ENCODE measurements at places on chromosomes 13 and 19.

DNA sequence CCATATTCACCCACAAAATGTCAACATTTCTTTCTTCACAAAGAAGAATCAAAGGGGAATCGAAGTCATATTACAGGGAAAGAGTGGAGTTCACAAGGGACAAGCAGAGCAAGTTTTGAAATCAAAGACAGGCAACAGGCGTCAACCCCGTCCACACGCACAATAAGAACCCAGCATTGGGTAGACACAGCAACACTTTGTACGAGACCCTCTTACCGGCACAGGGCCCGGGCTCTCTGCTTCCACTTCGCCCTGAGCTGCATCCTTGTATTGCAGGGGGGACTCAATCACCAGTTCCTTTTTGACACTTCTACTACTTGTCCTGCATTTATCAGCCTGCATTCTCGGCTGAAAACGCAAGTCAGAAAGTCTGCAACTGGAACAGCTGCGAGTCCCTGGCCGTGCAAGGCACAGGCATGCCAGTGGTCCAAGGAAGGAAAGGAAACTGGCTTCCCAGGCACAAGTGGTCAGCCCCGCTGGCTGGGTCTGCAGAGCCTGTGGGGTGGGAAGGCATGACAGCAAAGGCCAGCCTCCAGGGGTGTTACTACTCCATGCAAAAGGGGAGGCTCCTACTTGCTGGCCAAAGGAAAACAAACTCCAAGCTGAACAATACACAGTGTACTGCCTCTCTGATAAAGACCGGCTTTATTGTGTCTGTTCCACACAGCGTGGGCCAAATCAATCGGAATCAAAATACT, at the start of gene DOCK9:
Gene DOCK9, minus strand, starts transcription at position 497 of the 698 bp plus-strand sequence. Its CDS starts 155 bp downstream, at position 342.
- DNase-seq: no peak

DNA sequence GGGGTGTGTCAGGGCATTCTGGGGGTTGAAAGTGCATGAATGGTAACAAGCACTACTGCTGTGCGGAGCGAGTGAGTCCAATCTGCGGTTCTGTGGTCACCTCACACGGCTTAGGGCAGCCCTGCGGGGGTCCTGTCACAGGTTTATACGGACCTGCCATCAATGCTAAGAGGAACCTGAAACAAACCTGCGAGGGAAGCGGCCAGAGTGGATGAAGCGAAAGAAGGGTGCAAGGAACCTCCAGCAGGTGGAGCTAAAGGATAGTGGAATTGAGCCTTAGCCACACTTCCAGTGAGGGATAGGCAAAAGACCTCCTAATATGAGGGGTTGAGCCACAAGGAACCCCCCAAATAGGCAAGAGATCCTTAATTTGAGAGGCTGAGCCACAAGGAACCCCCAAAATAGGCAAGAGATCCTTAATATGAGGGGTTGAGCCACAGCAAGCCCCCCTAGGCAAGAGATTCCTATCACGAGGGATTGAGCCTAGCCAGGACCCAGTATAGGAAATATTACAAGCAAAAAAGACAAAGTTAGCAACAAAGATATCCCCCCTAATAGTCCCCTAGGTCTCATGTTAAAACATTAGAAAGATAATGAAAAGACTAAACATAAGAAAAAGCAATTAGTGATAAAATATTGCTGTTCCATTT, 6.3 kb upstream of the ZNF69 start:
- peak; percentile 63 for DNase-seq

GRCh38 chr13:100108913-100109507, 20.1 kb downstream of the PCCA start:
- no peak for DNase-seq

DNA sequence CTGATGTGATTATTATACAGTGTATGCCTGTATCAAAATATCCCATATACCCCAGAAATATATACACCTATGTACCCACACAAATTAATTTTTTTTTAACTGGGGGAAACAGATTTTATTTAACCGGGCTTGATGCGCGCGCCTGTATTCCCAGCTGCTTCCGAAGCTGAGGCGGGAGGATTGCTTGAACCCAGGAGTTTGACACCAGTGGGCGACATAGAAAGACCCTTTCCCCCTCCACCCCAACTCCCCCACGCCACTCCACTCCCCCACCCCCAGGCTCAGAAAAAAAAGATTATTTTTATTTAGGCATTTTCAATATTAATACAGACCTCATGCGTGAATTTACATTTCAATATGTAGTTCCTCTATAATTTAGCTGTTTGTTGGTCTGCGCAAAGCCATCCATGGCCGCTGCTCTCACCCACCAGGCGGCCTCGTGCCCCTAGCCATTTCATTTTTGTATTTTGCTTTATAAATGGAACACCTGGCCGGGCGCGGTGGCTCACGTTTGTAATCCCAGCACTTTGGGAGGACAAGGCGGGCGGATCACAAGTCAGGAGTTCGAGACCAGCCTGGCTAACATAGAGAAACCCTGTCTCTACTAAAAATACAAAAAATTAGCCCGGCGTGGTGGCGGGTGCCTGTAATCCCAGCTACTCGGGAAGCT, 836 bp upstream of the VPS36 start:
- DNase-seq: no peak

GRCh38 chr13:46751811-46752635, 44.9 kb downstream of the ESD start:
- DNase-seq: no peak
